NCI-H146 (cell line): ENCODE measurements at places on chromosomes 1 and 21.

- DNase-seq, result no peak
Observed at GRCh38 chr1:4734791-4735190, 80.4 kb downstream of the AJAP1 start.

DNA sequence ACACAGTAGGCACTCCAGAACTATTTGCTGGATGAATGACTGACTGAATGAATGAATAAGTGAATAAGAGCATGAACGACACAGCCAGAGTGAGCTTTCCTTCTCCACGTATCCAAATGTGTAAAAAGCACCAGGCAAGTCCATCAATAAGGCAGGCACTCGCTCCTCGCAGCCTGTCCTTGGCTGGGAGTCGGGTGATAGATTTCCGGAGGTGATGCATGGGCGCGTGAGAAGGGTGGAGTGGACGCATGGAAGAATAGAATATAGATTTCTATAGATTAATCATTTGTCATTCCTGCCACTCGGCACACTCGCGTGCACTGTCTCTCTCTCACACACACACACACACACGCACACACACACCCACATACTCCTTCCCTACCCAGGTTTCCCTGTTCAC, 164.3 kb upstream of the ZC3H12A start:
- no peak for DNase-seq

- no peak for DNase-seq
Observed at GRCh38 chr21:19776076-19776475, 1222.1 kb upstream of the NCAM2 start.

- peak; percentile 86 for DNase-seq
Observed at GRCh38 chr1:205591522-205592351, 40.1 kb downstream of the ELK4 start.

DNA sequence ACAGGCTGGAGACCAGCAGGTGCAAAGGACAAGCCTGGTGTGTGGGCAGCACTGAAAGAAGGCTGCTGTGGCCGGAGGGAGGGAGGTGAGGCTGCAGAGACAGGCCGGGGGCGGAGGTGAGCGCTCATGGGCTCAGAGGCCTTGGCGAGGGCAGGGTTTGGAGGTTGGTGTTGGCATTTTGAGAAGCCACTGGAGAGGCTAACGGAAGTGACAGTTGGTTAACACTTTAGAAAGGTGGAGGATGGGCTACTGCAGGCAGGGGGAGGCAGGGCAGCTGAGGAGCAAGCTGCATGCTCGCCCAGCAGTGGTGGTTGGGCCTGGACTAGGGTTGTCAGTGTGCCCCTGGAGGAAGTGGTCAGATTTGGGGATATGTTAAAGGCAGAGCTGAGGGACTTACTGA, 37.5 kb downstream of the QSOX1 start:
- no peak for DNase-seq

DNA sequence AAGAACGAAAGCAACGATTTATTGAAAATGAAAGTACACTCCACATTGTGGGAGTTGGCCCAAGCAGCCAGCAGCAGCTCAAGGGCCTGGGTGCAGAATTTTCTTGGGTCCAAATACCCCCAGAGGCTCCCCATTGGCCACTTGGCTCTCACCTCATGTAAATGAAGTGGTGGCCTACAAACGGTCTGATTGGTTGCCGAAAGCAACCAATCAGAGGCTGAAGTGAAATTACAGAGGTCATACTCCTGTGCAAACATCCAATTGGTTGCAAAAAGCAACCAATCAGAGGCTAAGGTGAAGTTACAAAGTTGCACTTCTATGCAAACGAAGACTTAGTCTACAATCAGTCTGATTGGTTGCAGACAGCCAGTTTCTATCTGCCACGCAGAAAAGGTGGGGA, 31.9 kb downstream of the FAM163A start:
- DNase-seq, result no peak

GRCh38 chr1:83103341-83103740, 895.6 kb downstream of the TTLL7 start:
- DNase-seq, result no peak

DNA sequence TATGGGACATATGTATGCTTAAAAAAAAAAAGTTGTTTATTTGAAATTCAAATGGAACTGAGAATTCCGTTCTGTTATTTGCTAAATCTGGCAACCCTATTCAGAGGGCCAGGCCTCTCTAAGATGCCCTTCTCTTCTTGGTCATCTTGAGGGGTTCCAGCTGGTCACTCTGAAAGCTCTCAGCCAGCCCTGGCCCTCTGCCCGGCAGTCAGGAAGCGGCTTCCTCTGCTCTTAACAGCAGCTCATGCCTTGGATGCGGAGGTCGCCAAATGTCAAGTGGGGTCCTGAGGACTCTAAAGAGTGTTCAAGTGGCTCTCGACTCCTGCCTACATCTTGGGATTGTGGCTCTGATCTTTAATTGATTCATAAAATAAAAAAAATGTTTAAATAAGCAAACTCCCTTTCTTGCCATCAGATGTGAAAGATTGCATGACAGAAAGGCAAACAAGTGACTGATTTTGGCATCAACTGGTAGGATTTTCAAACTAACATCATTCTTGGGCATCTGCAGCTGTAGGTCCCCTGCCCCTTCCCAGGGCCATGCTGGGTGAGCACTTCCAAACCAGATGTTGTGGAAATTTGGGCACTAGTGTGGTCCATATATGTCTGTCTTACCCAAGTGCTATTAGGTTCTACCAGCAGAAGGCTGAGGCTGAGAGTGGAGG, 130.8 kb downstream of the PRDM2 start:
- no peak for DNase-seq

- peak; percentile 11 for DNase-seq
Observed at GRCh38 chr1:63917571-63918417, 144.0 kb downstream of the ROR1 start.

DNA sequence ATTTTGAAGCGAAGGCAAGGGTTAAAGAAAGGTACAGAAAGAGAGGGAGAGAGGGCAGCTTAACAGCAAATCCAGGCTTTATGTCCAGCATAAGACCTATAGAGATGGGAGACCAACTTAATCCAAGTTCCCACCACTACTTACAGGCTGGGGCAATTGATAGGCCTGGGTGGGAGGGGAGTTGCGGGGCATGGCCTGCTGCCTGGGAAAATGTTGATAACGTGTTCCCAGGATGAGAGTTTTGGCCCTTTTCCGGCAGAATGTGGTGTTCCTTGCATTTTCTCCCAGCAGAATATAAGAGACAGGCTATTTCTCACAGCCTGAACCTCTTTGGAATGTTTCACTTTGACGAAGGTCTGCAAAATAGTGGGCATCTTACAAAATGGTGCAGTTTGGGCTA, 34.9 kb upstream of the PLA2G5 start:
- no peak for DNase-seq

DNA sequence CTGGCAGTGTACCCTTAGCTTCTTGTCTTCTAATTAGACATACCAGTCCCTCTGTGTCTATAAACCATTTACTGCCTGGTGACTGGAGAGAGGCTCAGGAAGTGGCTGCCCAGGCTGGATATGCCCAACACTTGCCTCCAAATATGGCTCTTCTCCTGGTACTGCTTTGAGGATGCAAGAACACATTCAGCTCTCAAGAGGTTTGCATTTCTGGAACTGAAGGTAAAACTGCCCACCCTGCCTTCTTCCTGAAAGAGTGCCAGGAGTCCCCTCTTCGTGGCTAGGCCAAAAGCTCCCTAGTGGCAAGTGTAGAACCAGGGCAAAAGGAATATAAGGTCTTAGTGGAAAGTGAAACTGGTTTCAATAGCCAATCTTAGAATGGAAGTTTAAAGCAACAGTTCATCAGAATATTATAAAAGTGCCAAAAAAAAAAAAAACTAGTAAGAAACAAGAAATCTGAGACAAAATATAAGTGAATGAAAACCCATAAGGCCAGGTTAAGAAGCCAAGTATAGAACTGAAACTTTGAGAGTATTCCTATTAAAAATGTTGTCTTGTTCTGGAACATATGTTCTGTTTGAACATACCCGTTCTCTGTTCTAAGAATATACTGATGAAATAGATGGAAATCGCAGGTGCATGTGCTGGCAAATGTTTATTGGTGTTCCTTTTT, 77.2 kb upstream of the CTTNBP2NL start:
- DNase-seq, result no peak

- DNase-seq, result no peak
Observed at GRCh38 chr1:116164604-116165368, 53.6 kb downstream of the MAB21L3 start.

DNA sequence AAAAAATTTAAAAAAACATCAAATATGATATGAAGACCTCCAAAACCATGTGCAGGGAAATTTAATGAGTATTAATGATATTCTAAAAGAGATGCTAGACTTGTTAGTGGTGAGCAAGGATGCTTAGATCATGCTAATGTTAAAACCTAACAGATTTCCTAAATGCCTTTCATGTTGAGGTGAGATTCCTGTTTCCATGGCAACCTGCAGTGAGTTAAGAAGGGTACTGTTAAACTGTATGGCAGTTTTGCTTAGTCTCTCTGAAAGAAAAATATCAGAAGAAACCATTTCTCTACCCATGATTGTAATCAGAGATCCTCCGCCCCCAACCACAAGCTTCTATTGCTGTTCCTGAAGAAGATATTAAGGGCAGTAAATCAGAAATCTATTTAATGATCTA, 321.6 kb upstream of the LRRC7 start:
- DNase-seq, result no peak

DNA sequence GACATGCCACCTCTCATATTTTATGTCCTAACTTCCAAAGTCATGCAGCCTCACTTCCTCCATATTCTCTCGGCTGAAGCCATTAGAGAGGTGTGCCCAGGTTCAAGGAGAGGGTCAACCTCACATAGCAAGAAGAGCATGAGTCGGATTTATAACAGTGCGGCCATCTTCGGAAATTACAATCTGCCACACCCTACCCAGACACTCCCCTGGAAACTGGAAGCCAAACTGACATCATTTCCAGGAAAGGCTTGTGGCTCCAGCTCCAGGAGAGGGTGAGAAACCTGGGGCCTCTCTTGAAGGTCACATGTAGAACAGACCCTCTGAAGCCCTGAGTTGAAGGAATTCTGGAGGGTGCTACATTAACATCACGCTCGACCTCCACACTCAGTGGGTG, 73.5 kb downstream of the RRAGC start:
- no peak for DNase-seq

- DNase-seq, result peak; percentile 11
Observed at GRCh38 chr21:28337315-28337714, 655.4 kb downstream of the LTN1 start.

GRCh38 chr1:243726806-243727502, 123.1 kb downstream of the AKT3 start:
- DNase-seq, result no peak

DNA sequence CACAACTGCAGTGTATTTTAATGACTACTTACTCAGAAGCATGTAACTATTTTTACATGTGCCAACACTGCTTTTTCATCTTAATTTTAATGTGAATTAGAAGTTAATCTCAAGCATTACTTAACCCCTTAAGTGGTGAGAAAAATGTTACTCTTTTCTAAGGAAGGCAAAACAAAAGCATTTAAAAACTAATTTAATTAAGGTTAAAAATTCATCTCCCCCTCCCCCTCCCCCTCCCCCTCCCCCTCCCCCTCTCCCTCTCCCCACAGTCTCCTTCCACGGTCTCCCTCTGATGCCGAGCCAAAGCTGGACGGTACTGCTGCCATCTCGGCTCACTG, 27.4 kb upstream of the HP1BP3 start:
- no peak for DNase-seq

GRCh38 chr21:38777531-38777930, 28.2 kb upstream of the ETS2 start:
- no peak for DNase-seq

GRCh38 chr1:113610372-113610771, 148.9 kb downstream of the PHTF1 start:
- DNase-seq, result no peak

GRCh38 chr1:233863901-233864545, 40.5 kb upstream of the SLC35F3 start:
- no peak for DNase-seq

GRCh38 chr1:10564063-10564462, 89.3 kb downstream of the PEX14 start:
- DNase-seq, result no peak

GRCh38 chr1:196660852-196661251, 9.0 kb downstream of the CFH start:
- peak; percentile 38 for DNase-seq

DNA sequence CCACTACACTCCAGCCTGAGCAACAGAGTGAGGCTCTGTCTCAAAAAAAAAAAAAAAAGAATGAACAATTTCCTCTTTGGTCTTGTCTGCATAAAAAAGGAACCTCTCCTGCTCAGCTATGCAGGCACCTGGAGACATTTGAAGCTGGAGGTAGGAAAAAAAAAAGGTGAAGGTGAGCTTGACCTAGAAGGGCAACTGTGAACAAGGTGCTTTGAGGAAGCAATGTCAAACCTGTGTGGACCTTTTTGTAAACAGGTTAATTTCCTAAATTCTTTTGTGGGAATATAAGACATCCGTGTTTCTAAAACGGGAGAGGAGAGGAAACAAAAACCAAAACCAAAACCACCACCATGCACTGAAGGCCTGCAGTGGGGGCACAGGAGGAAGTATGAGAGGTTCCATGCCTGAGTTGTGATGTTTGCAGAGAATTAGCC, 77.5 kb downstream of the SLC45A1 start:
- DNase-seq, result no peak

GRCh38 chr1:227127891-227128290, 187.8 kb downstream of the COQ8A start:
- DNase-seq, result no peak

GRCh38 chr1:108533351-108534083, 26.4 kb upstream of the EEIG2 start:
- no peak for DNase-seq

GRCh38 chr1:205473475-205473874, 17.6 kb upstream of the BLACAT1 start:
- no peak for DNase-seq

- DNase-seq, result peak; percentile 61
Observed at GRCh38 chr1:190475421-190476141, 2.1 kb downstream of the BRINP3 start.

- no peak for DNase-seq
Observed at GRCh38 chr1:15005116-15005515, 148.4 kb upstream of the TMEM51 start.

- peak; percentile 4 for DNase-seq
Observed at GRCh38 chr1:197958438-197959305, 41.5 kb downstream of the LHX9 start.

DNA sequence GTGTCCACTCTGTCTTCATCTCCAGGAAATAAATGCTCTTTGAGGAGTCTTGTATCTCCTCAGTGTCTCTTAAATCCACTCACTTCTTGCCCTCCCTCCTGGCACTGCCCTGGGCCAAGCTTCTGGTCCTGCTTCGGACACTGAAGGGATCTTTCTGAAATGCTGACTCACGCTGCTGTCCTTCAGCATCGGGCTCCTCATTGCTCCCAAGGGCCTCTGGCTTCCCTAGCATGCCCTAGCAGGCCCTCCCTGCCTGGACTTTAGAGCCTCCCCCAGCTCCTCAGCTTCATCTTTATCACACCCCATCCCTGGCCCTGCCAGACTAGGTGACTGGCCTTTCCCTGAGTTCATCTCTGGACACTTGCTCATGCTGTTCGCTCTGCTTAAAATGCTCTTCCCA, 96.6 kb downstream of the FOXD2 start:
- no peak for DNase-seq

- no peak for DNase-seq
Observed at GRCh38 chr1:109264379-109264755, 15.0 kb downstream of the CELSR2 start.

- DNase-seq, result no peak
Observed at GRCh38 chr1:8061673-8062386, 35.7 kb upstream of the ERRFI1 start.

- DNase-seq, result no peak
Observed at GRCh38 chr1:40749817-40750216, 33.8 kb upstream of the KCNQ4 start.
